ENCODE measurements at places on chromosomes 7 and 10. TPM values are rescaled to one million over a fixed set of nuclear protein-coding genes. Genes with fewer than 3 reads are reported as not detected.

RPEL1 gene
- total RNA-seq, result not detected

RNF32 gene
- 0.97 TPM for total RNA-seq

ELN gene
- total RNA-seq, result not detected

TDRD1 gene
- total RNA-seq, result 0.20 TPM

FLNC gene
- not detected for total RNA-seq

XRCC2 gene
- total RNA-seq, result 9.6 TPM

POP7 gene
- 29.6 TPM for total RNA-seq

DNA sequence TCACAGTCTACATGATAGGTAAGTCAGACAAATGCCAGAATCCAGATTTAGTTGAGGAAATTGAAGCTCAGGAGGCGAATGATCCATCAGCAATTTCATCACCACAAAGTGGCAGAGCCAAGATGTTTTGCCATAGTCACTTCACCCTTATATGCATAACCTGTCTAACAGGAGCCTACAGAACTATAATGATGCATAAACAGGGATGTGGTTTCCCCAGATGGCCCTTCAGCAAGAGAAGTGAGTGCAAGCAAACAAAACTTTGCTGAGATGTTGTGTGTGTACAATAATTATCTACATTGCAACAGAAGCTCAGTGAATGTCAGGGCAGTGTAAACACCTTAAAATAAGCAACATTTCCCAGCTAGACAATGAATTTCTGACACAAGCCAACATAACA, 28.6 kb downstream of the PON3 start:
- no peak for DNase-seq

GRCh38 chr7:40544871-40545303, 410.1 kb downstream of the SUGCT start:
- no peak for DNase-seq

DNA sequence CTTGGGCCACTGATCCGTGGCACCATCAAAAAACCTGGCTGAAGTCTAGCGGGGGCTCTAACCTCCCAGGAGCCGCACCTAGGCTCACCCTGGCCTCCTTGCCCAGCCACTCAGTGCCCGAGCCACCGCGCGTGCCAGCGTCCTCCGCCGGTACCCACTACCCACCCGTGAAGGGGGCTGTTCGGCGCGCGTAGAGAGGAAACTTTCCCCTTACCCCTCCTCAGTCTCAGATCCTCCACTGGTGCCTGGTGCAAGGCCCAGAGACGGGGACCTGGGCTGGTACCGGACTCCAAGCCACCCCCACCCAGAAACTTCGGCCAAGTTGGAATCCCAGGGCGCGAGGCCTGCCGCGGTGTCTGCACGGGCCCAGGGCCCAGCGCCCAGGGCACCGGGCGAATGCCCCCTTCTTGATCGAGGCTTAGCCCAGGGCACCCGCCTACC, 3.5 kb upstream of the EBF3 start:
- no peak for DNase-seq

GRCh38 chr7:143733876-143734275, 23.6 kb downstream of the CTAGE6 start:
- no peak for DNase-seq

- peak; percentile 94 for DNase-seq
Observed at GRCh38 chr7:100852048-100852872, at the start of gene SLC12A9. Gene SLC12A9 (plus strand): TSS chr7:100852713. CDS start chr7:100854198, 1,485 bp downstream.

DNA sequence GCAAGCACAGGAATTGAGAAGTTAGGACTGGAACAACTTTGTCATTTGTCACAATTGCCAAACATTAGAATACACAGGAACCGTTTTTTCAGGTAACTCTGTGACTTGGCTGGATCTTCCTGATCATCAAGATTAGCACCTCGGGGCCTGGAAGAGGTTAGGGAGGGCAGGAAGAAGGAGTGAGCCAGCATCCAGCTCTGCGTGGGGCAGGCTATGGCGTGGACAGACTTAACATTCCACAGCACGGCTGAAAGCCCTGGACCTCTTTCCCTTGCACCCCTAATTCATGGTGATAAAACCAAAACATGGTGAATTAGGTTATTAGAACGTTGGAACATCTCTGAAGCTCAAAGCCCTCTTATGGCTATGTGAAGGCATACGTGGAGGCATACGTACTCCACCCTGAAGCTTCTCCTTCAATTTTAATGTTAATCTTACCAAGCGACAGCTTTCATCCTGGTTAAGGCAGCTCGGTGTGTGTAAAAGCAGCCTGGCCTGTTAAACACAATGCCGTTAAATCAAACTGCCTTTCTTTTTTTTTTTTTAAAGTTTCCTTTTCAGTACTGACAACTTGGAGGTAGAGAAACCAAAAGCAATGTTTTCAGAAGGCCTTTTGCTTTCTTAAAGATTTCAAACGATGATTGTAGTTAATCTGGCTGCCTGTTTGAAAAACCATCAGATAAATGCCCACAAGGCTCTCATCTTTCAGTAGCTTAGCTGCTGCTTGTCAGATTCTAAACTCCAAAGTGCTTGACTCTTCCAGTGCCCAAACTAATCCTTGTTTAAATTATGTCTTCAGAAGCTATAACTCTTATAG, 4.5 kb downstream of the GRK5 start:
- DNase-seq, result no peak

GRCh38 chr10:104406715-104407650, 53.4 kb downstream of the CFAP58 start:
- DNase-seq, result no peak

DNA sequence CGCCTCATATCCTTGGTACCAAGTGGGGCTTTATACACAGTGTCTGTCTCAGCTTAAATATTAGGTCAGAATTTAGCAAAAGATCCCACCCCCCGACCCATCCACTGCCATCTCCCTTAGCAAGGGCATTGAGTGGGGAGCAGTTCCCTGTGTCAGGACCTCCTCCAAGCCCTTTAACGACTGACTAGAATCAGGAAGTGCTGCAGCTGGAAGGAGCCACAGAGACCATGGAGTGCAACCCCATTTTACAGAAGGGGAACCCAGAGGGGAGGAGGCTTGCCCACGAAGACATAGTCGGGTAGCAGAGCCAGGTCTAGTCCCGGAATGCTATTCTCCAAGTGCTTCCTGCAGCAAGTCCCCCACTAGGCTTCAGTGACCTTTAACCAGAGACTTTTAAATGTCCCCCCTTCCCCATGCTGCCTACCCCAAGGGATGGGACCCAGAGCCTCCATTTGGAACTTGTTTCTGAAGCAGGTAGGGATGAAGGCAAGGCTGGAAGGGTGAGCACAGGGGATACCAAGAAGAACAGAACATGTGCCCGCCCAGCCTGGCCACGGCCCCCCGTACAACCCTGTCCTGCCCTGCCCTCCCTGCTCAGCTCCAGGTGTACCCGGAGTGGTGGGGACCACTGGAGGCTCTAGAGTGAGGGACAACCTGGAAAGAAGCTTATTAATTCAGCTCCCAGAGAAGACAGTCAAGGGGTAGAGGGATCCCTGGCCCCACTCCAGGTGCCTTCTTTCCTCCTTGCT, 41.3 kb downstream of the C10orf105 start:
- no peak for DNase-seq

DNA sequence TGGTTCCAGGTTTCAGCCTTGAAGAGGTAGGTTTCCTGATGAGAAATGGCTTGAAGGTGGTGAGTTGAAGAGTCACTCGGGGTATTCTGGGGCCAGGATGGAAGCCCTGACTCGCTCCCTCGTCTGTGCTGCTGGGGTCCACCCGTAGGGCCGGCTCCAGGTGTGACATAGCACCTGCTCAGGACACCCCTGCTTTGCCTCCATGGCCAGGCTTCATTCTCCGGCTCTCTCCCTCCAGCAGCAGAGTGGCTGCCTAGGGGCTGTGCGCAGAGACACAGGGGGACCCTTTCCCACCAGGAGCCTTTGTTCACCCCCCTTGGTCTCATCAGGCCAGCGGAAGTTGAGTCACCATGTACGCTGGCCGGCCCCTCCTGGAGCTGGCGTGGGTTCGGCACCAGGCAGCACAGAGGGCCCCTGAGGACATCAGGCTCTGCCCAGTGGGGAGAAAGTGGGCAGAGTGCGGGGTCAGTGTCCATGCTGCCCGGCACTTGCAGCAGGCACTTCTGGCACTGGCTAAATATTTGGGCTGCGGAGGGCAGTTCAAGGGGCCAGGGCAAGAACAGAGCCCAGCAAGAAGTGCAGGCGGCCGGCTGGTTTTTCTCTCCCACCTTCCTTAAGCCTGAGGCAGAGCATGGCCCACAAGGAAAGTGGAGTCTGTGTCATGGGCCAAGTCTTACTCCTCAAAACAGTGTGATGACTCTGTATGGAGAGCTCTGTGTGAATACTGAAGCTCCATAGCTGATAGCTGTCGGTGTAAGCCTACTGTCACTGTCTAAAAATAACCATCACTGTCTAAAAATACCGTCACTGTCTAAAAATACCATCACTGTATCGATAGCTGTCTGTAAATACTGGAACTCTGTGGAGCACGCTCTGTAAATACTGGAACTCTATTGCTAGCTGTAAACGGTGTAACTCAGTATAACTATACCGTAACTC, 3.7 kb upstream of the PRKAR1B start:
- peak; percentile 24 for DNase-seq

Data from activated naive CD8-positive, alpha-beta T cell treated with anti-CD3 and anti-CD28 coated beads, Interleukin-2, amount 10 ng/mL, durations not matched to agents 7 days and 5 days (primary cell).